ENCODE measurements at places on chromosomes 1 and 21.

GRCh38 chr1:158972841-158973240 lies 36.9 kb upstream of the IFI16 start:
- DNase-seq, result no peak

DNA sequence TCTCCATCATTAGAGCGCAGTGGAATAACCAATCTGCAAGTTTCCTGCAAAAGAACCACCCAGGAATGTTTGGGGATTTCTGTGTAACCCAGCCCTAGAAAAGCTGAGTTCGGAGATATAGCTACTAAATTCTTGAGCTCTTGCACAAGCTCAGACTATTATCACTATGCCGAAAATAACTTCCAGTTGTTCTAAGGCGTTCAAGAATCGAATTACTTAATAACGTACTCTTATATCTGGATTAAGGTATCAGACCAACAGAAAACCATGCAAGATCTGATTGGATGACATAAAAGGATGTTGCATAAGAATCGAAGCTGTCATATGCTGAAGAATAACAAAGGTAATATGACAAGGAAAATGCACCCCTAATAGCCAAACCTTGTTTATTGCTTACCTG lies 7.5 kb upstream of the LAMC2 start:
- no peak for DNase-seq

DNA sequence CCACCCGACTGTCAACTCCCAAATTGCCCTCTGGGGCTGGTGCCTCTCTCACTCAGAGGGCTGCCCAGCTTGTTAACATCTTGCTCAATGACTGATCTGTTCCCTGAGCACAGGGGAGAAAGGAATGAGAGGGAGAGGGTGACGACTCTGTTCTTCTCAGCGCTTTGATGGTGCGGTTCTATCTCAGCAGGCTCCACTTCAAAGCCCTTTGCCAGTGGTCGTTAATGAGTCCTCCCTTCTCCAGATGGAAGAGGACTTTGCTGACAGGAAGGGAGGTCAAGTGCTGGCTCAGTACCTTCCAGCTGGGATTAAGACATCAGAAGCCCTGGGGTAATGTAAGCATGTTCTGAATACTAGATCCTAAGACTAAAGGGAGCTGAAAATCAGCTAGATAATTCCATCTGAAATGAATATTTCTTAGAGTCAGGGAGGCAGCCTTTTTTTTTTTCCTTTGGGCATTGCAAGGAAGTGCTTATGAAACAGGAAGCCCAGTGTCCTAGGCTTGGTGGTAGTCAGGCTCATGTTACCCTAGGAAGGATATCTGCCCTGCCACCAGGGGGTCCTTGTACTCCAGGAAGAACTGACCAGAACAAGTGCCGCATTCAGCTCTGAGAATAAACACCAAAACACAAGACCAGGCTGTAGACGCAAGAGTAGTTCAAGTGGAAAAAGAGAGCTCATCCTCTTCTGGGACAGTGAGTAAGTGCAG lies 4.7 kb downstream of the FMOD start:
- DNase-seq, result no peak

DNA sequence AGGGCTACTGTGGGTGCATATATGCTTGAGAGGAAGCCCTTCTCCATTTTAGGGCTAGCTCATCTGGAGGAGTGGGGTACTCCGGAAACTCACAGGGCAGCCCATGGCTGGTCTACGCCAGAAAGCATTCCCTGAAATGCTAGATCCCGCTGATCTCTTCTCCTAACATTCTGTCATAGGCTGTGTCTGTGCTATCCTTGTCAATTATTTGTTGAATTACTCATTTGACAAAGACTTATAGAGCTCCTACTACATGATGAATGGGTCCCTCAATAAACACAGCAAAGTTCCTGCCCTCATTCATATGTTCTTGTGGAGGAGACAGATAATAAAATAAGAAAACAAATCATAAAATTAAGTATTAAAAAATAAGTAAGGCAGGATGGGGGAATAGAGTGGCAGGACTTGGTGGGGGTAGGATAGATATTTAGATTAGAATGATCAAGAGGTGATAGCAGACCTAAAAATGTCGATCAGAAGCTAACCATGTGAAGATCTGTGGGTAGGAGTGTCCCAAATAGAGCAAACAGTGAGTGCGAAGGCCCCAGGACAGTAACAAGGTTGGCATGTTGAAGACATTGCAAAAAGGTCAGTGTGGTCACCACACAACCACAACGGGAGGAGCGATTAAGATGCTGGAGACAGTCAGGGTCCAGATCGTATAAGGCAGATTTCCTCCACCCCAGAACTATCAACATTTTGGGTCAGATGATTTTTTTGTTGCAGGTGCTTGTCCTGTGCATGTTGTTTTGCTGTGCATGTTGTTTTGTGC lies 13.2 kb downstream of the NGF start:
- no peak for DNase-seq

- peak; percentile 58 for DNase-seq
These were observed 308.2 kb downstream of the DISC1 start for GRCh38 chr1:231934797-231935196.

DNA sequence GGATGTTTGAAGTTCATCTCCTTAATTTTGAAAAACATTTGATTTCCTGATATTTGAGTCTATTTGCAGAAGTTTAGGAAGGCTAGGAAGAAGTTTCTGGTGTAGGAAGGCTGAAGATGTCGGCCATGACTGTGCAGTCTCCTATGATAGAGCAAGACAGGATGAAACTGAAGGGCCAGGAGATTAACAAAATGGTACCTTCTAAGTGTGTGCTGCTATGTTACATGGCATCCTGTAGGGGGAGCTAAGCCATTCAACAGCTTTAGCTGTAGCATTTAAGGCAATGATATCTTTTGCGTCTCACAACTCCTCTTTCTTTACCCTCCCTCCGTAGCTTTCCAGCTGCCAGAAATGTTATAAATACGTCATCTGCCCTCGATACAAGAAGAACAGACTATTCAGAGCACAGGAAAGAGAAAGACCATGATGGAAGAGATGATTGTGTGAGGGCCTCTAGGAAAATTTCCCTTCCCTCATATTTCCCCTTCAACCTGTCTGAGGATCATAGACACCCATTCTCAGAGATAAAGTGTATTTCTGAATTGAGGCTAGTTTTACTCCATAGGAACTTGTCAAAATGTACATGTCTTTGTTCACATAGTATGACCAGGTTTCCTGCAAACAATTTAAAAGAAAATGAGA lies 61.1 kb downstream of the XCL1 start:
- peak; percentile 48 for DNase-seq

DNA sequence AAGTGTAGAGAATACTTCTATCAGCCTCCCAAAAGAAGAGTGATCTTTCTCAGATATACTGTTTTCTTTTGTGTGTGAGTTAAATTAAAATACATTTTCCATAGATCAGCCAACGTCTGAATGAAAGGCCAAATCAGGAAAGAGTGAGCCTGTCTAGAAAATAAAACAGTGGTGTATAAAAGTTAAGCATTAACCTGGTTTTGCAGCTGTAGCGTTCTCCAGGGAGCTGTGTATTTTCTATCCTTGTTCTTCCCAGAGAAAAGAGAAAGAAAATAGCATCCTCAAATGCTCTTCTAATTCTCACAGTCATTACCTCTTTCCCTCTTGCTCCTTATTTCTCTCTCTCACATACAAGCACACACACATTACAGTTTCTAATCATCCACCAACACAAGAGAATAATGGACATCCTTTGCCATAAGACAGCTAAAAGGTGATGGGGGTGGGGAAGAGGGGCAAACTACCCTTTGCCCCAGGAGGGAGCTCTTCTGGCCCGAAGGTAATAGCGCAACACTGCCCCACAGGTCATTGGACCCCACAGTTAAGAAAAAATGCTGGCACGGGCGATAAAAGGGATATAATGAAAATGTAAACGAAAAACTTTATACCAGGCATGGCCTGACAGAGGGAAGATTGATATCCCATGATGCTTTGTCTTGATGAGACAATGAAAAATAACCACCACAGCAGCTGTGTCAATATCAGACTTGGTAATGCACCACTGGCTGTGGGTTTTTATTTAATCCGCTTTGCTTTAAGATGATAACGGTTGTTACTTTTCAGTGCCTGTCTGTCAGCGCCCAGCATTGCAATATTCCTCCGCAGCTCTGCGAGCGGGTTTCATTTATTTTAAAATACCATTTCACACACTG lies 150.3 kb downstream of the NUF2 start:
- DNase-seq, result no peak

DNA sequence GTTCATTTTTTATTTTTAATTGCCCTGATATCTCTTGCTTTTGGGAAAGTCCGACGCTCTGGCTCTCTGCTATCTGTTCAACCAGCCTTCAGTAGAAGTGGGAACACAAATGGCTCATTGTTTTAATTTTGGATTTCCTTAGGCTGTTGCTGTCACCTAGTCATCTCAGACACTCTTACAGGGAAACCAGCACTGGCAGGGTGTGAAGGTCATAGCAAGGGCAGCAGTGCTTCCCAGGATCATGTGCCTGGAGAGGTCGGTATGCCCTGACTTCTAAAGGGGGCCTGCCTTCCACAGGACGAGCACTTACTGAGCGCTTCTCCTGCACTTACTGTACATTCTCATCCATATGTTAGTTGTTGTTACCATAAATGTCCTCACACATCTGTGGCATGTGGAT lies 224.2 kb downstream of the DISC1 start:
- DNase-seq, result no peak

GRCh38 chr1:207948536-207949250 lies 37.8 kb upstream of the CD34 start:
- DNase-seq, result no peak

DNA sequence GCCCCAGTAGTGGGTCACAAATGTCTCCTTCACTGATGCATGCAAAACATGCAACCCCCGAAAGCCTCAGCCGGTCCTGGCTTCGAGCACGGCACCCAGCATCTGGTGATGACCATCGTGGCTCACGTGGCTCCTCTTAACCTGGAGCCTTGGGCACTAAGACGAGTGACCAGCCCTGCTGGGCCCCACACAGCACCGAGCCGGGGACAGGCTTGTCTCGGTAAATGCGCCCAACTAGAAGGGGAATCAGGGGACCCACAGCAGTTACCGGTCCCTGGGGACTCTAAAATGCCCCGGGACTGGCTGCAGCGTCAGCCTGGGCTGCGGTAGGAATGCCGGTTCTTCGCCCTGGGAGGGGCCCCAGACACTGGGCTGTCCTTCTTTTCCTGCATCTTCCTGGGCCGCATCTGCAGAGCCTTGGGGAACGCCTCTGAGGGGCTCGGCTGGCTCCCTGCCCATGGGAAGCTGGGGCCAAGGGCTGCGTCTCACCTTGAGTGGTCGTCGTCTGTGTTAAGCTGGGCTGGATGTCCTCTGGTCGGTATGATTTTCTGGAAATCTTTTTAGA lies 13.1 kb upstream of the TTC34 start:
- DNase-seq, result no peak

GRCh38 chr1:113451710-113452109 lies 61.4 kb downstream of the MAGI3 start:
- no peak for DNase-seq

- DNase-seq, result no peak
These were observed 33.9 kb upstream of the CAMK1G start for GRCh38 chr1:209549443-209550205.

- no peak for DNase-seq
These were observed 31.1 kb downstream of the EEIG2 start for GRCh38 chr1:108590957-108591356.

GRCh38 chr1:238319957-238320356 lies 429.2 kb upstream of the ZP4 start:
- no peak for DNase-seq

DNA sequence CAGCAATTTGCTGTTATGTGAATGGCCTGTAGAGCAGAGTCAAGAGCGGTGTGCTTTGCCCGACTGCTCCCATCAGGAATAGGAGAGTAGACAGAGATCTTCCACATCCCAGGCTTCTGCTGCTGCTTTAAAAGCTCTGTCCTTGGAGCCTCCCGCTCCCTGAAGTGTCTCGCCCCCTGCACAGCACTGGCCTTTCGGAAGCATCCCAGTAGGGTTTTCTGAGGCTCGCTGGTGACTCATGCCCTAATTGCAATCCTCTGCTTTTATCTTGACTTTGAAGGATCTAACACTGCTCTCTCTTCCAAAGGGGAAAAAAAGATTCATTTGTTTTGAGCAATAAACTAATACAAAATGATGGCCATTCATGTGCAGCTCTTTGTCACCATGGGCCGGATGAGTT lies 13.3 kb upstream of the CD101 start:
- no peak for DNase-seq

DNA sequence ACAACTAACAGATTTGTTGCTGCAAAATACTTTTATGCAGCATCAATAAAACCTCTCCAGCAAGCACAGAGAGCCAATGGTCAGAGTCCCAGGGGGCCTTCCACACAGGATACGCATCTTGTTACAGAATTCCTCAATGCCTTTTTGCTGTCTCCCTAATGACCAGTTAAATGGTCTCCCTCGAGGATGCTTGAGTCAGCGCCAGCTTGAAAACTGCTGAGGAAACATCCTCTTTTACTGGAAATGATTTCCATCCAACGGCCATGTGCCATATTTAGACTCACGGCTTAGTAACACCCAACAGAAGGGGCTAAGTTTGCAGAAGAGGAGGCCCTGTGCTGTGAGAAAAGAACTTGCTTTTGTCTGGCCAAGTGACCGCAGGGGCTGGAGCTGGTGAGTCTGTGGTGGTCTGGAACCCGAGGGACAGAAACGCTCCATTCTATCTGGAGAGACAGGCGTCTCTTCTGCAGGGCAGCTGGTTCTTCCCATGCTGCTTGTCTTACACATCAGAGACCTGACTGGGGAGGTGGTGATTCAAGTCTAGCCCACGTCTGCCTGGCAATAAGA lies 496.4 kb downstream of the SETD4 start:
- DNase-seq, result no peak

DNA sequence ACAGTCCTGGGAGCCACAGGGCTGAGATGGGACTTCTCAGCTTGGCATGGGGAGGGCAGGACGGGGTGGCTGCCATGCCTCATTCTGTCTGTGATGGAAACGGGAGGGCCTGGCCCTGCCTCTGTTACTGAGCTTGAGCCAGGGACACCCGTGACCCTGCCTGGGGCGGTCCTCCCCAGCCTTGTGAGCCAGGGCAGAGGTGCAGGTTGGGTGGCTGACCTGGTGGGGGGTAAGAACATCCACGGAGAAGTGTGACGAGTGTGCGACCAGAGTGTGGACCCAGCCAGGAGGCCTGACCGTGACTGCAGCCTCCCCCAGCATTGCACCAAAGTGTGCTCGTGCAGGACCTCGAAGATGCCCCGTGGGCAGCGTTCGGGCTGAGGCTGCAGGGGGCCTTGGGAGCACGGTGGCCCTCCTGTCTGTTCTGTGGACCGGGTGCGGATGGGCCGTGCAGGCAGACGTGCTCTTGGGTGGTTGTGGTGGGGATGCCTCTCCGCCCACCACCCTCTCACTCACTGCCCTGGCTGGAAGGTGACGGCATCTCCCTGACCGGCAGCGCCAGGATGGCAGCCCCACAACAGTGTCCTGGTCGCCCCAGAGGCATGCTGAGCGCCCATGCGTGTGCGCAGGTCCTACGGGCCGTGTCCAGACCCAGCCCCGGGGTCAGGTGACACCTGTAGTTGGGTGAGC lies 45.4 kb downstream of the SKI start:
- no peak for DNase-seq

DNA sequence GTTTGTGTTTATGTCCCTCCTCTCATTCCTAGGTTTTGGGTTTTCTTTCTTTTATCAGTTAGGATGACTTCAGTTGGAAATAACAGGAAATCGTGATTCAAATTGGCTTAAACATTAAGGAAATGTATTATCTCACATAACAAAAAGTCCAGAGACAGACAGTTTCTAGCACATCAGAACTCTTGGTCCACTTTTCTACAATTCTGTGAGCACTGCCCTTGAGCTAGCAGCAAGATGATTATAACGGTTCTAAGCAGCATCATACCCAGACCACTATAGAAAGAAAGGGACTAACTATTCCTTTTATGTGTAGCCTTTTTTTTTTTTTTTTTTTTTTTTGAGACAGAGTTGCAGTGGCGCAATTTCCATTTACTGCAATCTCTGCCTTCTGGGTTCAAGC lies 18.9 kb downstream of the FCGR2B start:
- DNase-seq, result no peak
